ENCODE measurements at places on chromosomes 2 and 18.

GRCh38 chr2:233705911-233706506, 6.7 kb upstream of the UGT1A5 start:
- no peak for DNase-seq

DNA sequence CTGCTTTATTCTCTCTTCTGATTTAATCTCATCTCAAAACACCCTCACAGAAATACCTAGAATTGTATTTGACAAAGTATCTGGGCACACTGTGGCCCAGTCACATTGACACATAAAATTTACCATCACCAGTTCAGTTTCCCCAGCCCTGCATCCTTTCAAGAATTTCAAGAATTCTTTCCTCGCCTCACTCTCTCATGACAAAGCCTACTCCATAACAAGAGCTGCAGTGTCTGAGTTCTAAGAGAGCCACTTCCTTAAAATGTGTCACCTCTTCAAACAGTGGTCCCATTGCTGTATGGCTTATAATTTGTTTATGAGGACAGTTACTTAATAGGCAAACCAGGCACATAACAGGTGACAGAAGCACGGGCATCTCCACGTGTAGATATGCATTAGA, 90.9 kb upstream of the STK39 start:
- DNase-seq, result no peak

- no peak for DNase-seq
These were observed 5.8 kb downstream of the CUL3 start for GRCh38 chr2:224579411-224579810.

- no peak for DNase-seq
These were observed 344 bp upstream of the MRPL33 start for GRCh38 chr2:27771202-27771547.

Data from foreskin fibroblast (primary cell).